OCI-LY7 (cell line): ENCODE measurements at places on chromosomes 4 and X.
A peak's percentile ranks its signal among the peaks of the same experiment; 100 is the strongest.

- DNase-seq = no peak
Observed at GRCh38 chr4:41967392-41967791, 14.2 kb upstream of the DCAF4L1 start.

GRCh38 chr4:79399076-79399475 lies 9.0 kb downstream of the GK2 start:
- no peak for DNase-seq

DNA sequence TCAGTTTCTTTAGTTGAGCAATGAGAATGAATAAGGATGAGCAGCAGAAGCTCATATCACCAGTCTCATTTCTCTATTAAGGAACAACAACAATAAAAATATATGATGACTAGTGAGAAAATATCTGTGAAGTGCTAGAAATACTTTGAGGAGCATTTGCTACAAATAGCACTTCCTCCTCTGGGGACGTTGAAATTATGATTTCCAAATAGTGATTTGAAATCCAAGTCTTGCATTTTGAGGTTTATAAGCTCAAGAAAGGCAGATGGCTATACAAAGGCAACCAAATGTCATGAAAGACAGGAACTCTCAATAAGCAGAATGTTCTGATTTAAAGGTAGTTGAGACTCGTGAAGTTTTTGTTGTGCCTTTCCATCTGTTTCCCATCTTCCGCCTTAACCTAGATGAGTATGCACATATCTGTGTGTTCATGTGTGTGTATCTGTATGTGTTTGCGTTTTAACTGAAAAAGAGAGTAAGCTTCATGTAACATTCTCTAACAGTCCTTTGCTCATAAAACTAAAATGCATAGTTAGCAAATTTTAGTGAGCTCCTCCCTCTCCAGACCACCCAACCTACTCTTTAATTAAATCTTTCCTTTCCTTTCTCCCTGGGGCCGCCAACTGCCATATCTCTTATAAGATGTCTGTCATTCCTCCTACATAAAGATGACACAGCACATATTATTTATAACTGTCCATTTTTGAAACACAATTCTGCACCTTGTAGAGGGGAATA lies 222.6 kb upstream of the RASGEF1B start:
- no peak for DNase-seq

DNA sequence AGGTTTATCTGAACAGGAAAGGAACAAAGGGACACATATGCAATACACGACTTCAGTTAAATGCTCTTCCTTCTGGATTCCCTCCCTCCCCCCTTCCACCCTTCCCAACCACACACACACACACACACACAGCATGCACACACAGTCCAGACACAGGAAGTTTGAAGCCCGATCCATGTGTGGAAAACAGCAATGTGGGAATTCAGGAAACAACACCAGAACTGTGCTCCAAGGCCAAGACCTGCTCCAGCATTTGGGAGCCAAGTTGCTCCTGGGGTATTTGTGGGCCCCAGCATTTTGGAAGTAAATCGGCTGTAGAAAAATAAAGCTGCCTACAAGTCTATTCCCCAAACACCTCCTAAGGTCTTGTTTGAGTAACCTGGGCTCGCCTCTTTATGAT lies 5.6 kb upstream of the AMOT start:
- DNase-seq = no peak

DNA sequence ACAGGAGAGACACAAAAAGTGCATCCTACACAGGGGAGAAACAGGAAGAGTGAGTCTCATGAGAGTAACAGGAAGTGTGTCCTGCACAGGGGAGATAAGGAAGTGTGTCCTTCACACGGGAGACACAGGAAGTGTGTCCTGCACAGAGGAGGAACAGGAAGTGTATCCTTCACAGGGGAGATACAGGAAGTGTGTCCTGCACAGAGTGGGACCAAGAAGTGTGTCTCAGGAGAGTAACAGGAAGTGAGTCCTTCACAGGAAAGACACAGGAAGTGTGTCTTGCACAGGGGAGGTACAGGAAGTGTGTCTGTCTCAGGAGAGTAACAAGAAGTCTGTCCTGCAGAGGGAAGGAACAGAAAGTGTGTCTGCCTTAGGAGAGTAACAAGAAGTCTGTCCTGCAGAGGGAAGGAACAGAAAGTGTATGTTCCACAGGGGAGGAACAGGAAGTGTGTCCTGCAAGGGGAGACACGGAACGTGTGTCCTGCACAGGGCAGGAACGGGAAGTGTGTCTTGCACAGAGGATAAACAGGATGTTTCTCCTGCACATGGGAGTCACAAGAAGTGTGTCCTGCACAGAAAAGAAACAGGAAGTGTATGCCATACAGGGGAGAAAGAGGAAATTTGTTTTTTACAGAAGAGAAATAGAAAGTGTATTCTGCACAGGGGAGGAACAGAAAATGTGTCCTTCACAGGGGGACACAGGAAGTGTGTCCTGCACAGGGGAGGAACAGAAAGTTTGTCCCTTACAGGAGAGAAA lies 102.0 kb downstream of the ARSF start:
- DNase-seq = peak; percentile 59

DNA sequence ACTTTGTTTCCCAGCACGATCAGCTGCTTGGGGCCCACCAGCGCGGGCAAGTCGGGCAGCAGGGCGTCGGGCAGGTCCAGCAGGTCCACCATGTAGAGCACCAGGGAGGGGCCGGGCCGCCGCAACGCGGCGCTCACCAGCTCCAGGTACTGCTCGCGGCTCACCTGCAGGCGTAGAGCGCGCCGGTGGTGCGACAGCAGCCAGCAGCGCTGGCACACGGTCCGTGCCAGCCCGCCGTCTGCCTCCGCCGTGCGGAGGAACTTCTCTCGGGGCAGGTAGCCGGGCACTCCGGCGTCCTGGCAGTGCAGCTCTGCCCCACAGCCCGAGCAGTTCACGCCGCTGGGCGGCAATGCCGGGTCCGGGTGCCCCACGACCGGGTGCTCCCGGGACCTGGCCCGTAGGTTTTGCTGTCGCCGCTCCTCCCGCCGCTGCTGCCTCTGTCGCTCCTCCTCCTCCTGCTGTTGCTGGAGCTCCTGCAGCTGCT lies 527 bp downstream of the NOA1 start:
- peak; percentile 62 for DNase-seq

DNA sequence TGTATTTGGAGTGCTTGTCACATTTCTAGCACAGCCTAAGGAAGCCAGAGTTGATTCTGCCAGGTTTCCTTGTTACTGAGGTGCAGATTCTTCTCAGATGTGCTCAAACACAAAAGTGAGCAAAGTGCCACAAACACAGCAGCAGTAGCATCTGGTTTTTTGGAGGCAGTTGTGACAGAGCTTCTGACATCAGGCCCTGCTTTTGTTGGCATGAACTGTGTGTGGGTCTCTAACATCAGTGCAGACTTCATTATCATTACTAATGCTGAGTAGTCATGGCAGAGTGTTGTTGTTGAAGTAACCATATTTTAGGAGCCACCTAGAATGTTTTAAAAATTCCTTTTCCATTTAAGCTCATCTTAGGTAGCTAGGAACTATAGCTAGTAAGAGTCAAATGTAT lies 656.6 kb downstream of the ANKRD50 start:
- no peak for DNase-seq

DNA sequence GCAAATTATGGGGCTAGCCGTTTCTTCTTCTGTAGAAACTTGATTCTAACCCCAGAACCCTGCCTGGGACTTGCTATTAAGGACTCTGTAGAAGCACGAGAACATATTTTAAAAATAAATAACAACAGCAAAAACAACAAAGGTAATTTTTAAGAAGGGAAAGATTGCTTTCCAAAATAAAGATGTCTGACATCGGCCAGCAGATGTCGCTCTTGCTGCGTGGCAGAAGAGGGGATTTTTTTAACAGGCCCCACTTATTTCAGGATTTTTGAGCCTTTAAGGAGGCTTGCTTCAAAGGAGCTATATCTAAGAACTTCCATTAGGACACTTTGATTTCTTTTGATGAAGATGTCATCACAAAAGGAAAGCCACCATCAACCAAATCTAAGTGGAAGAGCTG lies 62.8 kb upstream of the EGFL6 start:
- DNase-seq = peak; percentile 51

- DNase-seq = no peak
Observed at GRCh38 chrX:66050140-66050569, 10.3 kb upstream of the VSIG4 start.

GRCh38 chrX:76172325-76172893 lies 453 bp upstream of the PBDC1 start:
- no peak for DNase-seq

DNA sequence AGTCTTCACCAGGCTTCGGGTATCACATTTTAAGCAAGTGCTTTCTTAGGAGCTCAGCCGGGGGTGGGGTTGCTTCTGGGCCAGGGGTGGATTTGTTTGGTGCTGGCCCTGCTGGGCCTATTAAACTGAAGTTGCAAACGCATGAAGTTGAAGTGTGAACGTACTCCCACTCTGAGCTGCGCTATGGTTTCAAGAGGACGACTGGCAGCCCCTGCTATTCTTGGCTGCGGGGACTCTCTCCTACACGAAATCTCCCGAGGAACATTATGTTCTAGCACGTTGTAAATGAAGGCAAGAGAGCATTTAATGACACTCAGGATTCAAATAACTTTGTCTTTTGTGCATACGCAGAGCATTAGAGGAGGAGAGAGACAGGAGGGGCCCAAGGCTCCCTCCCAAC lies 401.3 kb upstream of the BOD1L1 start:
- DNase-seq = no peak

GRCh38 chr4:39326468-39326977 lies 39.6 kb downstream of the RFC1 start:
- DNase-seq = no peak

DNA sequence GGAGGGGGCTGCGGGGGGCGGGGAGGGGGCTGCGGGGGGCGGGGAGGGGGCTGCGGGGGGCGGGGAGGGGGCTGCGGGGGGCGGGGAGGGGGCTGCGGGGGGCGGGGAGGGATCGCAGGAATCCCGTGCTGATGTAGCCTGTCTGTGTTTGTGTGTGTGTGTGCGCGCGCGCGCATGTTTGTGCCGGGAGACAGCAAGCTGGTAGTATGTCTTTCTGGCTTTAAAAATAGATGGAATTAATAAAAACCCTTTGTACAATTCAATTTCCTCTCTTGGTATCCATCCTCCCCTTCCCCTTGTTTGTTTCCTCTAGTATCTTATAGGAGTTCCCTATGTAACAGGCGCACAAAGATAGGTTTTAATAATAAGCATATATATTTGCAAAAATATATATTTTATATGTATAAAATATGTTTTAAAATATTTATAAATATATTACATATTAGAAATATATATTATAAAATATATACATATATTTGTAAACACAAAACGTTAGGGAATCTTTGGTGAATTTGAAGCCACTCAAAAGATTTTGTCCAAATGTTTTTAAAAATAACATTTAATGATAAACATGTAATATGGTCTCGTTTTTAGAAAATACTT lies 782 bp downstream of the ARHGAP24 start:
- DNase-seq = no peak

GRCh38 chrX:116384406-116384954 lies 51.9 kb upstream of the SLC6A14 start:
- DNase-seq = no peak

DNA sequence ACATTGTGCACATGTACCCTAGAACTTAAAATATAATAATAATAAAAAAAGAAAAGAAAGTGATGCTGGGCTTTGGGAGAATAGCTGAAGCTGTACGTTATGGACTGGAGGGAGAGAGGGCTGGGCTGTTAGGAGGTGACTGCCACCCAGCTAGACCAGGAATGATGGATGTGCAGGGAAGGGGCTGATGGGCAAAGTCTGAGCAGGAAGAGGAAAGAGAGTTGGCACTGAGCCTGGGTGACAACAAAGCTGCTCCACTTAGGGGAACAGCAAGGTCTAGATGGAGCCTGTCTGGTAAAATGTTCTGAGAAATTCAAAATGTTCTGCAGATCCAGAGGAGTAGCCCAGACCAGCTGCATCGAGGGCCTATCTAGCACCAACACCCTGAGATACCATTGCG lies 32.3 kb downstream of the MED28 start:
- DNase-seq = no peak

DNA sequence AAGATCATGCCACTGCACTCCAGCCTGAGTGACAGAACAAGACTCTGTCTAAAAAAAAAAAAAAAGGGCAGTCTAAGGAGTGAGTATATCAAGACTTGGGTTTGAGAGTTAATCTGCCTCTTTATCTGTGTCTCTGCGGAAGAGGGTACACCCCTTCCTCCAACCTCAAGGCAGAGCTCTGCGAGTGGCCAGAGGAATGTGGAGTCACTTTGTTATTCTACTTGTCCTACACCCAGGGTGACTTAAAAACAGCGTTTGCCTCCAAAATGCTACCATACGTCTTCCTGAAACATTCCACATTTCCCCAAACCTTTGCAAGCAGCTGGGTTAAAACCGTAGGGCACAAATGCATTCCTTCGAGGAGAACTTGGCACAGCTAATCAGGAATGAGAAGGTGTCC lies 199.9 kb downstream of the SHOX start:
- no peak for DNase-seq

GRCh38 chr4:169665046-169665737 lies 44.8 kb downstream of the CLCN3 start:
- no peak for DNase-seq

DNA sequence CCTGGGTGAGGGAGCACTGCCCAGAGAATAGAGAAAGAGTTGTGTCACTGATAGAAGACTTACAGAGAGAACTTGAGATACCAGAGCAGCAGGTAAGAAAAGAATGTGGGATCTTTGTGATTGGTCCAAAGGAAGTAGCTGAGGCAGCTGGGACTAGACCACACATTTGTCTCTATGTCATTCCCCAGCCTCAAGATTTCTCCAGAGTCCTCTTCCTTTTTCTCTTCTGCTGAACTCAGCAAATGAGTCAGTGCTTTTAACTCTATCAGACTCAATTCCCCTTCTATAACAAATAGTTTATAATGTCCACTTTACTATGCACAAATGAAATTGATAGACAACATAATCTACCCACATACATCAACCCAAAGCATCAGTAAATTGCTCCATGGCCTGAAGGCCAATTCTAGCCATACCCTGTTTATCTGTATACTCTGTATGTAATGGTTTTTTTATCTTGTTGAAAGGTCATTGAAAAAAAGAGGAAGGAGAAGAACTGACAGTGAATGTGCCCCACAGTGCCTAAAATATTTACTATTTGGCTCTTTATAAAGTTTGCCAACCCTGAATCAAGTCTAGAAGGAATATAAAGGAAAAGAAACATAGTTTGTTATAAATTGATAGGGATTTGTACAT lies 38.2 kb downstream of the ETDC start:
- no peak for DNase-seq

- peak; percentile 13 for DNase-seq
Observed at GRCh38 chrX:109889289-109890006, 113.5 kb upstream of the TMEM164 start.

DNA sequence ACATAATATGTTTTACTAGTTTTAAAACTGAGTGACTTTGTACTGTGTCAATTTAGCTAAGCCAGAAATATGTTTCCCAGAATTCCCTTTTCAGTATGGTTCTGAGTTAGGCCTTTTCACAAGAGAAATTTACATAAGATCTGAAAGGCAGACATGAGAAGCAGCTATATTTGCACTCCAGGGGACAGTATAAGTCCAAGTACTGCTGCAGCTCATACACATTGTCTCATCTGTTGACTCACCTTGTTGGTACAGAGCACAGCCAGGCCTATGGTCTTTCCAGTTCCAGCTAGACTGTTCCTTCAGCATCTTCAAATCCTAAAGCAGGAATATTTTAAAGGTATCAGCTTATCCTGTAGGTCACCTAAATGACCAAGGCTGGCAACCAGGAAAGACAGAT lies 53.5 kb downstream of the BMP3 start:
- DNase-seq = no peak
